ENCODE measurements at places on chromosomes 16 and 17.

GRCh38 chr17:47066841-47067682 is 88.0 kb upstream of the RPRML start:
- DNase-seq: peak; percentile 94

DNA sequence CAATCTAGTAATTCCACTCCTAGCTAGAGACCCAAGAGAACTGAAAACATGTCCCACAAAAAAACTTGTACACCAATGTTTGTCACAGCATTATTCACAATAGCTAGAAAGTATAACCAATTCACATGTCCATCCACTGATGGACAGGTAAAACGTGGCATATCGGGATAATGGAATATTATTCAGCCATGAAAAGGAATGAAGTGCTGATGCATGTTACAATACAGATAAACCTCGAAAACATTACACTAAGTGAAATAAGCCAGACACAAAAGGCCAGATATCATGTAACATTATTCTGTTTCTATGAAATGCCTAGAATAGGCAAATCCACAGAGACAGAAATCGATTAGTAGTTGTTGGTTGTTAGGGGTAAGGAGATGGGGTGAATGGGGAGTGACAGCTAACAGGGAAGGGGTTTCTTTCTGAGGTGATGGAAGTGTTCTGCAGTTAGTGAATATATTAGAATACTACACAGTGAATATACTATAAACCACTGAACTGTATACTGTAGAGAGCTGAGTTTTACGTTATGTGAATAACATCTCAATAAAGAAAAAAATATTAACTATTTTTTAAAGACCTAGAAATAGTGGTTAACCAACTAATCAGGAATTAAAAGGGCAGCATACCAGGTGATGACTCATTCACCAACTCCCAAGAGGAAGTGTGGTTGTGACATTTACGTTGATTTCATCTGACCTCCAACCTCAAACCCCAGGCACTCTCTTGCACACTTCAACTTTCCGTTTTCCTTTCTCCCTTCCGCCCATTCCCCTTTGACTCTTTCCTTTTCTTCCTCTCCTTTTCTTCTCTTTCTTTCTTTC is 48.6 kb downstream of the GAS7 start:
- DNase-seq: peak; percentile 41

DNA sequence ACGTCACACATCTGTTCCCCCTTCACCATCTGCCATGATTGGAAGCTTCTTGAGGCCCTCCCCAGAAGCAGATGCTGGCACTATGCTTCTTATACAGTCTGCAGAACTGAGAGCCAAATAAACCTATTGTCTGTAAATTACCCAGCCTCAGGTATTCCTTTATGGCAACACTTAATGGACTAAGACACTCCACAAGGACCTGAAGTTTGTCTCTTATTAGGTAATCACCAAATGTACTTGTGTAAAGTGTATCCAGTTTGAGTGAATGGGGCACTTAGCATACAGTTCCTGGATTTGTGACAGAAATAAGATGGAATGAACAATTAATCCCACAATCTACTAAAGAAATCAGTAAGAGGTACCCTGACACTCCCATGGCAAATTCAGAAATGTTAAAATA is 105.3 kb downstream of the SLC39A11 start:
- DNase-seq: no peak

DNA sequence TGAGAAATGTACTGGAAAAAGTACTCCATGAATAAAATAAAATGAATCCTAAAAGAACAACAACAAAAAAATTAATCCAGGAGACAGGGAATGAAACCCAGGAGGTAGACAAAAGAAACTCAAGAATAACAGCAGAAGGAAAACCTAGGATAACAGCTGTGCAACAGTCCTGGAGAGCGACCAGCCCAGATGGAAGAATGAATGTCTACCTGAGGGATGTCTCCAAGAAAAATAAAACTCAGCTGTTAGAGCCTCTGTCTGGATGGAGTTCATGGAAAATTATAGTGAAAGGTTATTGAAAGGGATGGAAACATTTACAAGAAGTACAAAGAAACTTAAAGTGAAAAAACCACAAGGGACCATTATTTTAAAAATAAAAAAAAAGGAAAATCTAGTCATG is 135.8 kb upstream of the CA10 start:
- no peak for DNase-seq

DNA sequence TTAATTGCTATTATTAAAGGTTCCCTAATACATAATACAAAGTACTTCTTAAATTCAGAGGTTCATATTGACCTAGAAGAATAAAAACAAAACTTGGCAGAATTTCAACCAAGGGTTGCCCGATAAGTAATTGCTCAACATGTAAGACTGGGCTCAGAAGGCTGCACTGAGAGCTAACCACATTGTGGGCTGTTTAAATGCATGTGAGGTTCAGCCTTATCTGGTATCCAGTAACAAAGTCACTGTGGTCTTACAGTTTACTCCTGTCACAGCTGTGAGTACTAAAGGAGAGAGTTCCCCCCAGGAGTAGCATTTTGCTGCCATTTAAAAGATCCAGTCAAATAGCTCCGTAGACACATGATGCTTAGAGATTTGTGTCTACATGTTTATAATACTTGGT is 1.6 kb upstream of the DHRS11 start:
- no peak for DNase-seq

GRCh38 chr17:40032322-40033320 is 17.4 kb downstream of the CSF3 start:
- no peak for DNase-seq

GRCh38 chr16:69495821-69496220 is 69.9 kb upstream of the NFAT5 start:
- no peak for DNase-seq

DNA sequence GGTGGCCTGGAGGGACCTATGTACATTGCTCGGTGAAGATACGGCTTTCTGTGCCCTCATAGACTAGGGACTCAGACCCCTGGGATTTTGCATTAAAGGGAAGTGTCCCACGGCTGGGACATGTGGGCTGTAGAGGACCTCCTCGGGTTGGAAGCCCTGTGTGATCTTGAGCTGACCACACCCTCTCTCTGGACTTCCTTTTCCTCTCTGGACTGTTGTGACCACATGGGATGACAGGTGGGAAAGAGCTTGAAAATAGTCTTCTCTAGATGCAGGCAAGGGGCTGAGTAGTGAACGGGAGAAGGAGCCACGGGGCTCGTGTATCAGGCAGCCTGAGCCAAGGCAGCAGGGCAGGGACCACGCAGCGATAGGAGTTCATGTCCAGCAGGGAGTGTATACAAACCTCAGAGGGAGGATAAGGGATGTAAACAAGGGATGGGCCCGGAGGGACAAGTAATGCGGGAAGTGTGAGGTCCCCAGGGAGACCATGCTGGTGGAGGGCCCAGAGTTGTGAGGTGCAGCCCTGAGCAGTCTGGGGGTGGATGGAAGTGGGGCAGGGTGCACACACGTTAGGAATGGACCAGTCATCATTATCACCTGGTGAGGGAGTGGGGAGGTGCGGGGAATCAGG is 4.5 kb upstream of the SLC4A1 start:
- no peak for DNase-seq

- peak; percentile 39 for DNase-seq
These were observed 736 bp downstream of the CNP start for GRCh38 chr17:41967141-41967920.

GRCh38 chr17:18300725-18301480 is 13.9 kb downstream of the TOP3A start:
- no peak for DNase-seq

GRCh38 chr16:80015566-80015965 is 415.0 kb upstream of the MAF start:
- no peak for DNase-seq

DNA sequence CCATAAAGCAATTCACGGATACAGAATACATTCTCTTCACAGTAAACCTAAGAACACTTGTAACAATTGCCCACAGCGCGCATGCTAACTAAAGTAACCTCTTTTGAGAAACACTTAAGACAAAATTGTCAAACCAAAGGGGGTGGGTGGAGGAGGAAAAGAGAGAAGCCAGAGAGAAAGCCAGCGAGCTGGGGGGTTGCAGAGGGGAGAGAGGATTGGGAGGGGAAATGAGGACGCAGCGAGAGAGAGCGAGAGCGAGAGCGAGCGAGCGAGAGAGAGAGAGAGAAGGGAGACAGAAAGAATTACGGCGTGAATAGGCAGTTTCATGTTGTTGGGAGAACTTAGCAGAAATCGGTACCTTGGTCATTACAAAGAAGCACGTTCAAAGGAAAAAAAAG is 1.6 kb upstream of the HOXB7 start:
- no peak for DNase-seq

- no peak for DNase-seq
These were observed 1.1 kb upstream of the RAB11FIP4 start for GRCh38 chr17:31390426-31390747.

DNA sequence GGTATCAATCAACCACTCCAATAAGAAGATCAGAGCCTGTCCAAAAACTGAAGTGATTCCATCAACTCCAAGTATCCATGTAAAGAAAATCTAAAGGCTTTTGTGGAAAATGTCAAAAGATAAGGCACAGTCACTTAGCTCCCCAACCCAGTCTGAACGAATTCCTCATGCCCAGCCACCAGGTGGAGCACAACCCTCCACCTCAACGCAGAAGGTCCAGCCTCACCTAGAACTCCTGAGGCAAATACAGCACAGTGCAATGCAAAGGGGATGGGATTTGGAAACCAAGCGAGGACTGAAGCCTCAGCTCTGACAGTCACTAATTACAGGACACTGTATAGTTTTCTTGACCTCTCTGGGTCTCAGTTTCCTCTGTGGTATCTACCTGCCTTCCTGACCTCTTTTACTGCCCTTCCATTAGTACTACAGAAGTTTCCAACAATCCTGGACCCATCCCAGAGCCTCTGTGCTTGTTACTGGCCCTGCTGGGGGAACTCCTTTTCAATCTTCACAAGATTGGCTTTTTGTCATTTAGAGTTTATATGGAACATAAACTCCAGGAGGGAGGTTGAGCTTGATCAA is 2.0 kb downstream of the NCBP3 start:
- peak; percentile 61 for DNase-seq

- no peak for DNase-seq
These were observed 3.7 kb downstream of the PRSS8 start for GRCh38 chr16:31131841-31132271.

DNA sequence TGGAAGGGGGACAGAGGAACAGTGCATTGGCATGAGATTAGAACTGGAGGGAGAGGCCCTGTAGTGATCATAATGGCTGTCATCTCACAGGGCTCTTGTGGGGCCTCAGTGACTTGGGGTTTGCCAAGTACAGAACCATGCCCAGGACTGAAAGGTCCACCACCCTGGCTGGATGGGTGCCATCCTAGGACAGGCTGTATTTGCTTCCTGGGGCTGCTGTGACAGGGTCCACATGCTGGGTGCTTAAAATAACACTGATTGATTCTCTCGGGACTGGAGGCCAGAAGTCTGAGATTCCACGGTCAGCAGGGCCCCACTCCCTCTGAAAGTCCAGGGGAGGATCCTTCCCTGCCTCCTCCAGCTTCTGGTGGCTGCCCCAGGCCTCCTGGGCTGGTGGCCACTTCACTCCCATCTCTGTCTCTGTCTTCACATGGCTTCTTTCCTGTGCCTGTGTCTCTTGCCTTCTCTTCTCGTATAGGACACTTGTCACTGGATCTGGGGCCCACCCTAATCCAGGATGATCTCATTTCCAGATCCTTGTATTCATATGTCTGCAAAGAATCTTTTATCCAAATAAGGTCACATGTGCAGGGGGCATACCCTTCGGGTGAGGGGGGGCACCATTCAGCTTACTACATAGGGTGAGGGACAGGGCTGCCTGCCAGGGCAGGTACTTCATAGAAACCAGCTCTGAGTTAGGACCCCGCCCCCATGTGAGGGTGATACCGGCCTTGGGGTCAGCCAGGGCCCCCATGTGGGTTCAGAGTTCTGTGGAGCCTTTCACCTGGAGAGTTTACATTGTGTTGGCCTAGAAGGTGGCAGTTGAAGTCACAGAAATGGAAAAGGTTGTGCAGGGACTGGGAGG is 52.6 kb downstream of the USP22 start:
- no peak for DNase-seq

- DNase-seq: peak; percentile 81
These were observed at the start of gene DDX19B for GRCh38 chr16:70298988-70299938. TSS of gene DDX19B (plus strand) at chr16:70299186. CDS start at chr16:70299298, 112 bp downstream.

DNA sequence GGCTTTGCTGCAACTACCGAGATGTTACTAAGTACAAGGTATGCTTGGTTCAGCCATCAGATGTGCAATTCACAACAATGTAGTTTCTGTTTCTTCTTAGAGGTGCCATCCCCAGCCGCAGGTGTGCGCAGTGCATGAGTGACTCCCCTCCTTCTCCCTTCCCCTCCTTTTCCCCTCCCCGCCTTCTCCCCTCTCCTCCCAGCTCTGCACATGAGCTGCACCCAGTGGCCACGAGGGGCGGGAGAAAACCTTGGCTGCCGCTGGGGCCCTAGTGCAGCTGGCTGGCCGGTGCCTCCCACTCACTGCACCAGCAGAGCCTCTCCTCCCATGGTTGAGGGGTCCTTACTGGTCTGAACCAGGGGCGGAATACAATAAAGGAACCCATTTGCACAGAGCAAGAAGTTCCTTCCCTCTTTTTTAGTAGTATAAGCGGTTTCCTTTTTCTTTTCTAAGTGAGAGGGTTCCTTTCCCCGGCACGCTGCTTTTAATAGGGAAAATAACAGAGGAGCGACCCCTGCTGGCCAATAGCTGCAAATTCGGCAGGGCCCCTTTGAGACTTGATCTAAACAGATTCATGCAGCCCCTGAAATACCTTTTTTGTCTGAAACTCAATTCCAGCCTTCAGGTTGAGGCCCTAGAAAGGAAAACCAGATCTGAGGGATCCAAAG is 7.8 kb upstream of the CCL15 start:
- DNase-seq: no peak

GRCh38 chr17:58315281-58315711 is 13.3 kb downstream of the TSPOAP1 start:
- no peak for DNase-seq

GRCh38 chr17:3792481-3792880 is 8.5 kb downstream of the ITGAE start:
- DNase-seq: no peak

DNA sequence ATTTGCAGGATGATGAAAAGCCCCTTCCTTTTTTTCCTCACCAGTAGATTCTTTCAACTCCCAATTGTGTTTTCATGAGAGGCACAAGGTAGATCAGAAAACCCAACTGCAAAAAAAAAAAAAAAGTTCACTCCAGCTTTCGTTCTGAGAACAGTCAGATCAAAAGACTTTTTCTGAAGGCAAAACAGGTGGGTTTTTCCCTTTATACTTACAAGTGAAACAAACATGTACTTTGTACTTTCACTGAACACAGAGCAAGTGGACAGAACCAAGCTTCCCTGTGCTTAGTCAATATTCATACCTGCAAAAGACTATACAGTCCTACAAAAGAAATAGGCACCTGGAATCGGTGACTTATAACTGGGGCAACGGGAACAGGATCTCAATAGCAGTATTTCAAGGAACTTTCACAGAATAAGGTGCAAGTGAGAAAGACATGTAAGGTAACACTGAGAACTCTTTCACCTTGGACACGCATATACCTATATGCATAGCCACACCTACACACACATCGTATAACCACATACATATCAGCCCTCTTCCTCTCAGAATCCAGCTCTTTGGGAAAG is 54.1 kb downstream of the TOX3 start:
- peak; percentile 44 for DNase-seq

GRCh38 chr17:82333279-82334171 is at the start of gene SECTM1:
TSS of gene SECTM1 (minus strand) at chr17:82333766. CDS start at chr17:82327240, 6,526 bp downstream.
- no peak for DNase-seq

- DNase-seq: no peak
These were observed 563 bp downstream of the ZNF771 start for GRCh38 chr16:30407804-30408534.
